ENCODE measurements at places on chromosomes 12 and 14.

GRCh38 chr14:103259184-103259583, 74.9 kb upstream of the EIF5 start:
- DNase-seq: no peak

DNA sequence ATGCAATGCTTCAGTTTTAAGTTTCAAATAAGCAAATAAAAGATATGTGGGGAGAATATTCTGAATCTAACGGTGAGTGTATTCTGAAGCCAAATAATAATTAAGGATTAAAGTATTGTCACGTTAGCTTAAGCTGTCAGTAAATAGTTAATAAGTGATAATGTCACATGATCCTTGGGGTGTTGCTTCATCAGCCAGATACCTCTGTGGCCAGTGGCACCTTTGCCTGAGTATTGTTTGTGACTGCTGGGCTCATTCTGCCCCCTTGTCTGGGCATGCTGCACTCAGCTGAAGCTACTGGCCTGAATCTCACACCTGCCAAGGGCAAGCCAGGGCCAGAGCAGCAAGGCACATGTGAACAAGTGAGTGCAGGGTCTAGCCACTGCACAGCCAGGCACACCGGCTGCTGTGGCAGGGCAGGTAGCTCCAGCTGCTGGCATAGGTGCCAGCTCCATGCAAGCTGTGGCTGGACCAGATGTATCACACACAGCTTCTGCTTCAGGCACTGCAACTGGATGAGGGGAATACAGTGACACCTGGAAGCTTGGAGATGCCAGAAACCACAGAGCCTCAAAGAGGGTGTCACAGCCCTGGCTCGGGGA, 739.7 kb downstream of the SLC6A15 start:
- no peak for DNase-seq

DNA sequence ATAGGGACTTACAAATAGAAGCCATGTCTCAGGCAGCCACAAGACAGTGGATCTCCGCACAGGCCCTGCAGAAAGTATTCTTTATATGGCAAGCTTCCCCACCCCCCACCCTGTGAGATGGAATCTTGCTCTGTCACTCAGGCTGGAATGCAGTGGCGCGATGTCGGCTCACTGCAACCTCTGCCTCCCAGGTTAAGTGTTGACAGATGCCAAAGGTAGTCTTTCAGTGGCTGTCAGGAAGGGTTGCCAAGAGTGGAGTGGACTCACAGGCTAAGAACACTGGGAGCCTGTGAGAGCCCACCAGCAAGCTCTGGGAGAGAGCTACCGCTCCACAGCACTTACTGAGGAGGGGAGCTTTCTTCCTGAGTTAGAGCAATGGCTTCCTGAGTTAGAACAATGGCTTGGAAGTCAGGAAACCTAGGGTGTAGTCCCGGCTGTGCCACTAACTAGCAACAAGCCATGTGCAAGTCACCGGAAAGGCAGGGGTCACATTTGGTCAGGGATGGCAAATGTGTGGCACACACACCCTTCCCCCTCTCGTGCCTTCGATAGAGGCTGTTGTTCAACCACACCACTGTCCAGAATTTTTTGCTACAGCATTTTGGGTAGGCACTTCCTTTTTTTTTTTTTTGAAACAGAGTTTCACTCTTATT, 2.6 kb downstream of the RNASE1 start:
- DNase-seq: no peak

- no peak for DNase-seq
These were observed 94.2 kb downstream of the GRIP1 start for GRCh38 chr12:66584673-66585072.

DNA sequence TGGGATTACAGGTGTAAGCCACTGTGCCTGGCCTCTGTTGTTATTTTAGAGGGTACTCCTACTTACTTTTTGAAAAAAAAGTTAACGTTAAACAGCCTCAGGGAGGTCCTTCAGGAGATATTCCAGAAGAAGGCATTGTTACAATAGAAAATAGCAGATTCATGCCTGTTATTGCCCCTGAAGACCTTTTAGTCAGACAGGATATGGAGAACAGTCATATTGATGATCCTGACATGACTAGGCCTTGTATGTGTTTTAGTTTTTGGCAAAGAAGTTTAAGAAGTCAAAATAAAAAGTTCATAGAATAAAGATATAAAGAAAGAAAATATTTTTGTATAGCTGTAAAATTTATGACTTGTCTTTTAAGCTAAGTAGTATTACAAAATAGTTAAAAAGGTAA, 45.3 kb downstream of the WASHC3 start:
- DNase-seq: no peak

DNA sequence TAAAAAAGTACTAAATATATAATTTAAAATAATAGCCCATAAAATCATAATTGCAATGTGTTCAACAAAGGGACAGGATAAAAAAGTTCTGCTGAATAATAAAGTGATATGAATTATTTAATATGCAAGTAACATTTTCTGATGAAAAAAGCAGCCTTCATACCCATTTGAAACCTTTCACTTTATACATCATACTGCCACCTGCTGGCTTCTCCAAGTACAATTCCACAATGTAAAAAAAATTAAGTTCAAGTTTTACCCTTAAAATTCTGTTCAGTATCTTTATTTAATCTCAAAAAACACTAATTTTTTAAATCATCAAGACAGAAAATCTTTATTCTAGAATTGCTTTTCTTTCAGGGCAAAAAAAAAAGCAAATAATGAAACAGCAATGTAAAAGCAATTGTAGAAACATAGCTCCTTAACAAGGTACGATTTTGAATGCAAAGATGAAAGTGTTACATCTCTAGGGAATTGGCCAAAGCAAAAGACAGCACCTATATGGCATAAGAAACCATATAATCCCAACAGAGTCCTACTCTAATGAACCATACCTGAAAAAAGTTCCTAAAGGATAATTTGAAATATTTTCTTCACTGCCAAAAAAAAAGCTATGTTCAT, 15.0 kb downstream of the MDM1 start:
- DNase-seq: peak; percentile 22
